ENCODE measurements at places on chromosomes 7 and 10.

GRCh38 chr7:156019308-156019707 is 207.0 kb upstream of the SHH start:
- DNase-seq: no peak

GRCh38 chr10:4506095-4506494 is 319.9 kb upstream of the AKR1E2 start:
- no peak for DNase-seq

- DNase-seq: no peak
These were observed 4.7 kb upstream of the PYROXD2 start for GRCh38 chr10:98419469-98420261.

DNA sequence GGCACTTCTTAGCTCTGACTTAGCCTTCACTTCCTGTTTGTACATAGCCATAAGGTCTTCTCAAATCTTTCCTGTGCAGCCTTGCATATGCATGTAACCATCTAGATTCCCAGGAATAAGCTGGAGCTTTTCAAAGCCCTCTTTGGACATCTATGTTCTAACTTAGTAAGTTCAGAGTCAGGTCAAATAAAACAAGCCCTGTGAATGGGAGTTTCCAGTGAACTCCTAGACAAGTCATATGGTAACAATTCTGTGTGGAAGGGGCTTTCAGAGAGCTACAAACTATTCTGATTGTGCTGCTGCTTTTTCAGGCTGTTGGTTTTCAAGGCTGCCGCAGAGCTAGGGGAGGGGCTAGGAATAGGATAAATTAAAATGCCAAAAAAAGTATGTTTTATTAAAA is 208.4 kb upstream of the AKR1E2 start:
- DNase-seq: no peak

- DNase-seq: no peak
These were observed 53.2 kb upstream of the ZNF33B start for GRCh38 chr10:42691361-42692120.

DNA sequence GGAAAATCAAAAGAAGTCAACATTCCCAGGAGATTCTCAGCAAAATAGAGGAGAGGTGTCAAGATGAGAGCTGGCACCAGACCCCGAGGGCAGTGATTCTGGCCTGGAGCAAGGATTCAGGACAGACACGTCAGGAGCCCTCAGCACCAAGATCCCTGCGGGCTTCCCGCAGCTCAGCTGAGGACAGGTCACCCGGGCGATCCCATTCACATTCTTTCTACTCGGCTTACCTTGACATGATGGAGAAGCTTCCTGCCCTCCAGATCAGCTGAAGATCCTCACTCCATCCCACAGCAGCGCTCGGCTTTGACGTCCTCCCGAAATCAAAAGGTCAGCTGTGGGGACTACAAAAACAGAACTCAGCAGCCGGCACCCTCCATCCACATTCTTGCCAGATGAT is 139.1 kb downstream of the DLG5 start:
- no peak for DNase-seq

DNA sequence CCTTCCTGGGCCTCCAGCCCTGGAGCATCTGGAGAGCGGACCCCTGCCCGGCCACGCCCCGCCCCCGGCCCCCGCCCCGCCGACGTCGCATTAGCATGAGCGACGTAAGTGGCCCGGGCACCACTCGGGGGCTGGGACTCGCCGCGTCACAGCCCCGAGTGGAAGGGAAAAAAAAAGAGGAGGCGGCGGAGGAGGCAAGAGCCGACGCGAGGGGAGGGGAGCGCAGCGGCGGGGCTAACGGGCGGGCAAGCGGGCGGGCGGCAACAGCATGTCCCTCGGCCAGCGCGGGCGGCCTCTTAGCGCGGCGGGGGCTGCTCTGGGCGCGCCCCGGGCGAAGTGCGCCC is at the start of gene SLC18A3:
Gene SLC18A3, plus strand, starts transcription at position 197 of the 344 bp plus-strand sequence. CDS start 431 bp downstream, outside the sequence.
- no peak for DNase-seq

DNA sequence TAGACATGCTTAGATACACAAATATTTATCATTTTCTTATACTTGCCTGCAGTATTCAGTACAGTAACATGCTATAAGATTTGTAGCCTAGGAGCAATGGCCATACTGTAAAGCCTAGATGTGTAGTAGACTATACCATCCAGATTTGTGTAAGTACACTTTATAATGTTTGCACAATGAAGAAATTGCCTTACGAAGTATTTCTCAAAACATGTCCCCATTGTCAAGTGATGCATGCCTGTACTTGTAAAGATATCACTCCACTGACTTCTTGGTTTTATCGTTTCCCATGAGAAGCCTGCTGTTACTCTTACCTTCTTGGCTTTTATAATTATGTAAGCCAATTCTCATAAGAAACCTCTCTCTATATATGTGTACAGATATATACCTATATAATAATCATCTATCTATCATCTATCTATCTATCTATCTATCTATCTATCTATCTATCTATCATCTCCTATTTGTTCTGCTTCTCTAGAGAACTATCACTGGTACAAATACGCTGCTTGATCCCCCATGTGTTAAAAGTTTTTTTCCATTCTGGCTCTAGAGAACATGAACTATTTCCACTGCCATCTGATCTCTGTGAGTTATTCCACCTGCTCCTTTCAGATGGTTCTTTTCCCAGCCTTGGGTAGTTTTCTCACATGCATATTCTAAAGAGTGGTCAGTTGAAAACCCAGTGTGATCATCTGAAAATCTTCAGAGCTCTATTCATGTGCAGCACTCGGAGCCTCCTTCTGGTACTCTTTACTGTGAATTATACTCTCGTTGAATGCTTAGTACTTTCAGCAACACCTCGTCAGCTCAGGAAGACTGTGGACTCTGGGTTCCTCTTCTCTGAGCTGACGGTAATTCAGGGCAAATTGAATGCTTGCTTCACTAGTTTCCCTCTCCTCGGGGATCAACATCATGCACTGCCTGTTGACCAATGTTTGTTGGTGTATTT is 14.5 kb upstream of the VCL start:
- no peak for DNase-seq

DNA sequence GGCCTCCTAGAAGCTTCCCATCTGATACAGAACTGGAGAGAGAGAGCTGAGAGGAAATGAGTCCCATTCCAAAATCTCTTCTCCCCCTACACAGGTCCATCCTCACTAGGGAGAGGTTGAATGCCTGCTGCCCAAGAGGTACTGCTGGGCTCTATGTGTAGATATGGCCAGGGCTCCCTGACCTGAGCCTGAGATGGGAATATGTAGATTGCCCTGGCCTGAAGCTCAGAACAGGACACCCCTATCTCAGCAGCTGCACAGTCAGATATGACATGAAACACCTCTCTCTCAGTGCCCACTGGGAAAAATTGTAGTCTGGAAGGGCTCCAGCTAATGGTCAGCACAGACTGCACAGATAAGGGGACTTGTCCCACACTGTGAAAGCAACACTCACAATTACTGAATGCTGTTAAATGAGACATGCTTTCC is 3.1 kb upstream of the IFIT1B start:
- peak; percentile 77 for DNase-seq

DNA sequence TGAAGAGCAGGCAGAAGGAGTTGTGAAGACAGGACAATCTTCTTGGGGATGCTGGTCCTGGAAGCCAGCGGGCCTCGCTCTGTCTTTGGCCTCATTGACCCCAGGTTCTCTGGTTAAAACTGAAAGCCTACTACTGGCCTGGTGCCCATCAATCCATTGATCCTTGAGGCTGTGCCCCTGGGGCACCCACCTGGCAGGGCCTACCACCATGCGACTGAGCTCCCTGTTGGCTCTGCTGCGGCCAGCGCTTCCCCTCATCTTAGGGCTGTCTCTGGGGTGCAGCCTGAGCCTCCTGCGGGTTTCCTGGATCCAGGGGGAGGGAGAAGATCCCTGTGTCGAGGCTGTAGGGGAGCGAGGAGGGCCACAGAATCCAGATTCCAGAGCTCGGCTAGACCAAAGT is 1.5 kb downstream of the CHPF2 start:
- no peak for DNase-seq

DNA sequence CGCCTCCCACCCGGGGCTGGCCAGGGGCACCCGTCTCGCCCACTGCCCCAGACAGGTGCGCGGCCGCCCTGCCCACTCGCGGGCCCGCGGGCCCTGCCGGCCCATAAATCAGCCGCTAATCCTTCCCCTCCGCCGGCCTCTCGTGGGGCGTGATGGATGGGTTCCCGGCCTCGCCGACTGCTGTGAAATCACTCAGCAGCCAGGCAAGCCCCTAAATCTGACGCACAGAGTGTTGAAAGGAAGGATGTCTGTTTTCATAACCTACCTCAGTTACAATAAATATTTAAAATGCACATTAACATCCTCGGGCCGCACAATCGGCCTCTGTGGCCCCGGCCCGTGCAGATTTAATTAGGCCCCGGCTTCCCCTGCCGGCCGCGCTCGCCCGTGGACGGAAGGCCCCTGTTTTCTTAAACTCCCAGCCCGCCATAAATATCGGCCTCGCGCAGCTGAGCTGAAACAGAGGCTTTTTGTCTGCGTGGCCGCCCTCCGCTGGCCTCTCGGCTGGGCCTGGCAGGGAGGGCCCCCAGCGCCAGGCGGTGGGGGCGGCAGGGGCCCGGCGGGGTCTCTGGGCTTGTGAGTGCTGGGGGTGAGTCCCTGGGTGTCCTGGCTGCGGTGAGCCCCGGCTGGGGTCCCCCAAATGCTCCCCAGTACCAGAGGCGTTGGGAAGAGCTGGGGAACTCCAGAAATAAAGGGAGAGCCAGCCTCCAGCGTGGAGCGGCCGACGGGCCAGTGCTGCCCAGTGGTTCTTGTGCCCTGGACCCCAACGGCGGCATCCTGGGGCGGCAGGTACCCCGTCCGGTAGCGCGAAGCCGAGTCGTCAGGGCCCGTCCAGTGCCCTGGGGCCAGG is 90.7 kb downstream of the UNCX start:
- no peak for DNase-seq

- no peak for DNase-seq
These were observed 42.7 kb downstream of the SPDYE5 start for GRCh38 chr7:75534727-75535307.

DNA sequence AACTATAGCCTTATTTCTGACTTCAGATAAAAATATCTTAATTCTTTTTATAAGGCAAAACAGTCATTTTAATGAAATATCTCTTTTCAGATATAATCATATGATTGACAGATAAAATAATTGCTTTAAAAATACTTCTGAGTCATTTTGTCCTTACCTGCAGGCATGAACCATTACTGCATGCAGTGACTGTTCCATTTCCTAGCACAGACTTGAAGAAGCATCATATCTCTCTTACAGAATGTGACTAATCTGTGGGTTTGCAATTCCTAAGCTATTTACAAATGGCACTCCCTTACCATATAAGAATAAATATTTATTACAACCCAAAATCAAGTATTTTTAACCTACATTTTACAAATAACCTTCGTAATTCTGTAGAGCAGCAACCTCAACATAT is 120.7 kb downstream of the SRPK2 start:
- no peak for DNase-seq

- DNase-seq: no peak
These were observed 197.1 kb downstream of the BBS9 start for GRCh38 chr7:33326485-33326848.

- DNase-seq: no peak
These were observed 4.6 kb downstream of the NFKB2 start for GRCh38 chr10:102400076-102400475.

DNA sequence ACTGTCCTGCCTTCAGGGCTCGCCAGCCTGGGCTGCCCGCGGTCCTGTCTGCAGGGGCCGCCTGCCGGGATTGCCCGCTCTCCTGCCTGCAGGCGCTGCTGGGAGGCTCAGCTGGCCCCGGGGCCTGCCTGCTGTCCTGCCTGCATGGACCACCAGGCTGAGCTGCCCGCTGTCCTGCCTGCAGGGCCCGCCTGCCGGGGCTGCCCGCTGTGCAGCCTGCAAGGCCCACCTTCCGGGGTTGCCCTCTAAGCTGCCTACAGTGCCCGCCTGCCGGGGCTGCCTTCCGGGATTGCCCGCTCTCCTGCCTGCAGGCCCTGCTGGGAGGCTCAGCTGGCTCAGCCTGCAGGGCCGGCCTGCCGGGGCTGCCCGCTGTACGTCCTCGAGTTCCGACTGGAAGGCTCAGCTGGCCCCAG is 164.4 kb downstream of the GLRX3 start:
- no peak for DNase-seq

DNA sequence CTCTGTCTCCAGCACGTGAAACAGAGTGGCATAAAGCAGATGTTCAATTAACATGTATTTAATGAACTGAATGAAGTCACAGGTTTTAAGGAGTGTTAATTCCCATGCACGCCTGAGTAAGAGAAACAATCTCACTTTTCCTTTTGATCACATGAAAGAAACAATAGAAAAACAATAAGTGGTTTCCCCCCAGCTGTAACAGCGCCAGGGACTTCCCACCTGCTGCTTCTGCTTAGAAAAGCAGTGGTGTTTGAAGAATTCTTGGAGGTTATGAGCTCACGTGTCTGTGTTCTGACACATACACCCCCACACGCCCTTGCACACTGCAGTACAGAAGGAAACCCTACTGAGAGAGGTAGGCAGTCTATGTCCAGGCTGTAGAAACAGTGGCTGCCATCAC is 51.3 kb upstream of the FRMD4A start:
- no peak for DNase-seq

DNA sequence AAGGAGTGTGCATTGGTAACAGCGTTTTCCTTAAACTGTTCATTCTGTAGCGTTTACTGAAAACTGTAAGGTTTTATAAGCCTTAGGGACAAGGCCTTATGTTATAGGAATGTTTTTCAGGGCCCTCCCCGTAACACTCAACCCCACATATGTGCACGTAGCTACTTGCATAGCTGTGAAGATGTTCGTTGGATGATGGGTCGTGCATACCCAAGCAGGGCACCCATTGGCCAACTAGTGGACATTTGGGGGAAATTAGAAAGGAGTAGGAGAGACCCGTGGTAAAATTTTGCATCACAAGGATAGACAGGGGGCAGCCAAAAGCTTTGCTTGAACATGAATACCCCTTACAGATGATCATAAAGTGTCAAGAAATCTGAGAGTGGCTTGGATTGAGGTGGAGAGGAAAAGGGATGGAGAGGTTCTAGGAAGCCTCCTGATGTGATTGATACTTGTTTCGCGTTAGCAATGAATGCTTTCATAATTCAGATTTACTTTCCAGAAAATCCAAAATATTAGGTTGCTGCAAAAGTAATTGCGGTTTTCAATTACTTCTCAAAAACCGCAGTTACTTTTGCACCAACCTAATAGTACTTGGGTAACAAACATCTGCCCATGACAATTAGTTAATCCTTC is 878 bp downstream of the SEC61A2 start:
- DNase-seq: peak; percentile 62

GRCh38 chr7:95045236-95045923 is 138.0 kb downstream of the PPP1R9A start:
- DNase-seq: no peak

GRCh38 chr7:79741684-79742083 is 288.2 kb upstream of the MAGI2 start:
- DNase-seq: no peak

GRCh38 chr10:102384053-102384452 is 11.5 kb upstream of the NFKB2 start:
- DNase-seq: no peak

Data from hematopoietic multipotent progenitor cell treated with erythropoietin and hydrocortisone succinate and interleukin-3 and kit ligand, for 15 days (in vitro differentiated cells).